ENCODE measurements at places on chromosomes 13 and 19. TPM values are rescaled to one million over a fixed set of nuclear protein-coding genes. Genes with fewer than 3 reads are reported as not detected.

DNA sequence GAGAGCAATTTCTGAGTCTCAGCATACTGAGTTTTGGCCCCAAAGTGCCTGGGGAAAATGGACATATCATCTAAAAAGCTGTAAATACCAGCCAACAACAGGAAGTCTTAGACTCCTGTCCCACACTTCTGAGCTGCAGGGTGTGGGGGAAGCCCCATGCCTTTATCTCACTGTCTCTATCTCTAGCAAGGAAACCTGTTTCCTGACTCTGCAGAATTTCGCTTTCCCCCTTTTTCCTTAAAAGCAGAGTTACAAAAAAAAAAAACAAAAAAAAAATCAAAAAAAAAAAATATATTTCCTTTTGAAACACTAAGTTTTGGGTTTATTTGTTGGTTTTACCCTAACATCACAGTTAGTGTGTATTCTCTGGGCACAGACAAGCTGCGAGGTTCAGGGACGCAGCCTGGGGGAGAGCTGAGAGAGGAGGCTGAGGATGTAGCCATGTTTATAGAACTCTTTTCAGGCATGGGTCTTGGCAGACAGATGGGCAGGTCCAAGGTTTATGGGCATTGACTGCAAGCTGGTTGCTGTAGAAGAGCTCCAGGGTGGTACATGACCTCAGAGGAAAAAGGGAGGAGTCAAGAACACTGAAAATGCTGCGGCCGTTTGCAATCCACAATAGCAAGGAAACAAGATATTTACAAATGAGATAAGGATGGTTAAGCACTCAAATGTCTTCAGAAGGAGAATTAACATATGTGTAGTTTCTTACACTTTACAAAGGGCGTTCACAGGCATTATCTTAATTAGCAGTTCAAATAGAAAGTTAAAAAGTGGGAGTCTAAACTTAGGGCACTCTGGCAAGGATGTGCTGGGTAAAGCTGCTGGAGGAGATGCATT is 4.9 kb downstream of the MBNL2 start:
- H3K36me3 ChIP-seq = no peaks in the 10 kb centered on the region
- peaks cover 38% of the 10 kb centered on the region for H3K4me1 ChIP-seq
- H3K4me3 ChIP-seq = peak overlapping the region; percentile 80

DNA sequence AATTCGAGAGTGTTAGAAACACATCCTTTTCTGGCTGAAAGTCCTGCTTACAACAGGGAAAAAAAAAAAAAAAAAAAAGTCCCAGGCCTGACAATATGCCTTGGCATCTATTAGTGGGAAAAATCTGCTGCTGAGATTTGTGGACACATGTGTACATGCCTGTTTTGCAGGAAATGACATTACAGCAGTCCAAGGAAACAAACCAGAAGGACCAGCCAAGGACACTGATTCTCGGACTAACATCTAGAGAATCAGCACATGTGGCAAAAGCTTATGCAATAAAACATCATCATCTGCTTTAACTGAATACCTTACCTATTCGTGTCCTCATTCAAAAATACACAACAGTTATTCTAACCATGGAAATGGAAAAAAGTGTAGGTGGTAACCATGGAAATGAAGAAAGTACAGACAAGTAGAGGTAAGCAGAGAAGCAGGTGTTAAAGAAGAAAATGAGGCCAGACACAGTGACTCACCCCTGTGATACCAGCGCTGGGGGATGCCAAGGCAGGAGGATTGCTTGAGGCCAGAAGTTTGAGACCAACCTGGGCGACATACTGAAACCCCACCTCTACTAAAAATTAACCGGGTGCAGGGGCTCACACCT is 9.4 kb upstream of the DPY19L3 start:
- no peaks in the 10 kb centered on the region for H3K36me3 ChIP-seq
- no peak overlapping the region for H3K4me3 ChIP-seq
- no peaks in the 10 kb centered on the region for H3K4me1 ChIP-seq

- peak overlapping the region; percentile 92 for H3K27ac ChIP-seq
- peaks cover 21% of the 10 kb centered on the region for H3K36me3 ChIP-seq
Measured at GRCh38 chr13:110713981-110714796, 689 bp downstream of the ING1 start.

GRCh38 chr19:43767316-43767715 is 12.6 kb upstream of the SMG9 start:
- H3K36me3 ChIP-seq = no peaks in the 10 kb centered on the region
- H3K4me3 ChIP-seq = no peak overlapping the region
- H3K27ac ChIP-seq = peak overlapping the region; percentile 45
- DNase-seq = no peak

- H3K36me3 ChIP-seq = peaks cover 21% of the 10 kb centered on the region
- no peak for DNase-seq
- no peak overlapping the region for H3K4me3 ChIP-seq
- no peak overlapping the region for H3K27ac ChIP-seq
- peaks cover 6% of the 10 kb centered on the region for H3K4me1 ChIP-seq
Measured at GRCh38 chr19:12623361-12624031, 12.8 kb downstream of the ZNF791 start.

DNA sequence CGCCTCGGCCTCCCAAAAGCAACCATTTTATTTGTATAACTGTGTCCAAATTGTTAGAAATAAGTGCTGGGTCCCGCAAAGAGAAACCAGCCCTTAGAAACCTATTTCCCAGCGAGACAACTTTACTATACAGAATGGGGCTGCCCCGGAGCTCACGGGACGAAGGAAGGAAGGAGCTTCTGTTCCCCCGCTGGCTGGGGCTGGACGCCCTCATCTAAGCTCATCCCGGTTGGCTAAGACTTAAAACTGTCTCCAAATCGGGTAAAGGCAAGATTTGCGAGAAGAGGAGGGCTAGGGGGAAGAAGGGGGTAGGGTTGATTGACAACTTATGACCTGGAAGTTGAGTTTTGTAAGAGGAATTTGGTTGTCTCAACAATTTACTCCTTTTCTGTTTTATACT is 12.3 kb upstream of the BSG start:
- H3K4me1 ChIP-seq = no peaks in the 10 kb centered on the region
- no peak overlapping the region for H3K27ac ChIP-seq
- no peak overlapping the region for H3K4me3 ChIP-seq
- no peak for DNase-seq

GRCh38 chr19:42286349-42287016 is 15.4 kb upstream of the PRR19 start:
- peaks cover 15% of the 10 kb centered on the region for H3K36me3 ChIP-seq
- H3K4me3 ChIP-seq = no peak overlapping the region
- H3K27me3 ChIP-seq = no peaks in the 10 kb centered on the region
- peak overlapping the region; percentile 70 for H3K27ac ChIP-seq
- no peak for DNase-seq

DNA sequence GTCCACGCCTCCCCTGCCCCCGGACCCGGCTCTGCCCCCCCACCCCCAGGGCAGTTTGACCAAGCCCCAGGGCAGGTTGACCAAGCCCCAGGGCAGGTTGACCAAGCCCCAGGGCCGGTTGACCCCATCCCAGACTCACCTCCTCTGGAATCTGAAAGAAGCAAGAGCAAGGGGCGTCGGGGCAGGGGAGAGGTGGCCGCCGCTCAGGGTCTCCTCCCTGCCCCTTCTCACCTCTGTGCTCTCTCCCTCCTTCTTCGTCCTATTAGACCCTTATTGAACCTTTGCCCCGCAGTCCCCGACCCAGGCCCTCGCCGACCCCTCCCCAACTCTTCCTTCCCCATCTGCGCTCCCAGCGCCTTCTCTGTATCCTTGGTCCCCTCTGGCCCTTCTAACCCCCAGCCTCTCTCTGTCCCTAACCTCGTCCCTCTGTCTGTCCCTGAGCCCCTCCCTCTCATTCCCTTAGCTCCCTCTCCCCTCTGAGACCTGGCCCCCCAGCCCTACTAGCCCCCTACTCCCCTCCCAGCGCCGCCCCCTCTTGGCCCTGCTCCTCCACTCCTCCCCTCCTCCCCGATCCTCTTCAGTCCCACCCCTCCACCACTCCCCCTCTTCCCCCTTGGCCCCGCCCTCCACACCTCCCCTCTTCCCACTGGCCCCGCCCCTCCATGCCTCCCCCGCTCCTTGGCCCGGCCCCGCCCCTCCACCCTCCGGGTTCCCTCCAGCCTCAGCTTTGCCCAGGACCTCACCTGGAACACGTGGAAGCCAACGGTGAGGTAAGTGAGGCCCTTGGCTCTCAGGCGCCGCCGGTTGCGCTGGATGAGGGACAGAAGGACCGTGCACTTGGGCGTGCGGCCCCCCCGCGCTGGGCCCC is 7.6 kb downstream of the CAPN12 start:
- H3K4me3 ChIP-seq = peak overlapping the region; percentile 24
- no peak overlapping the region for H3K27ac ChIP-seq
- no peaks in the 10 kb centered on the region for H3K36me3 ChIP-seq

- H3K4me1 ChIP-seq = no peaks in the 10 kb centered on the region
- no peaks in the 10 kb centered on the region for H3K27me3 ChIP-seq
- no peak overlapping the region for H3K27ac ChIP-seq
- no peak for DNase-seq
- H3K4me3 ChIP-seq = no peak overlapping the region
- H3K36me3 ChIP-seq = no peaks in the 10 kb centered on the region
Measured at GRCh38 chr13:109673477-109673876, 112.9 kb downstream of the IRS2 start.

GRCh38 chr19:57620673-57621348 is 6.8 kb downstream of the ZNF134 start:
- DNase-seq = no peak
- H3K27ac ChIP-seq = no peak overlapping the region
- H3K4me3 ChIP-seq = no peak overlapping the region
- no peaks in the 10 kb centered on the region for H3K4me1 ChIP-seq
- no peaks in the 10 kb centered on the region for H3K27me3 ChIP-seq
- H3K36me3 ChIP-seq = peaks cover 54% of the 10 kb centered on the region

DNA sequence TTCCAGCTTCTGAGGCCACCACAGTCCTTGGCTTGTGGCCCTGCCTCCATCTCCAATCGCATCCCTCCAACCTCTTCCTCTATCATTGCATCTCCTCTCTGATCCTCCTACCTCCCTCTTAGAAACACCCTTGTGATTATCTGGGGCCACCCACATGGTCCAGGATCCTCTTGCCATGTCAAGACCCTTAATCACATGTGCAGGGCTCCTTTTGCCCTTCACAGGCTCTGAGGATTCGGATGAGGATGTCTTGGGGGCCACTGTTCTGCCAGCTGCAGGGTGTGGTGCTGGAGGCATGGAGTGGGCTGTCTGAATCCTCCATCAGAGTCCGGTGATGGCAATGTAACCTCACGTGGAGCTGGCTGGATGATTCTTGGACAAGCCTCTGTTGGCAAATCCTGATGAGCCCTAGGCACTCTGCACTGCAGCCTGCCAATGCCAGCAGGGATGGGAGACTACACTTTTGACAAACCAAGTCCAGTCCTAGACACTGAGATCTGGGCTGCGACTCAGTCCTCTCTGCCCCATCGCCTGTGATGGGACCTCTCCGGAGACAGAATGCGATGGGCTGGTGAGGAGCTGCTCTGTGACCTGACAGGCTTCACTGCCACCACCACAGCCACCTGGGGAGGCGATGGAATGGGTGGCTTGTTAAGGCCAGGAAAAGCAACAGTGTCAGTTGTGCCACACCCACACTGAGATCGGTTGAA is 61.2 kb downstream of the CCDC70 start:
- H3K36me3 ChIP-seq = no peaks in the 10 kb centered on the region
- no peak for DNase-seq
- H3K4me3 ChIP-seq = no peak overlapping the region
- no peak overlapping the region for H3K27ac ChIP-seq

DNA sequence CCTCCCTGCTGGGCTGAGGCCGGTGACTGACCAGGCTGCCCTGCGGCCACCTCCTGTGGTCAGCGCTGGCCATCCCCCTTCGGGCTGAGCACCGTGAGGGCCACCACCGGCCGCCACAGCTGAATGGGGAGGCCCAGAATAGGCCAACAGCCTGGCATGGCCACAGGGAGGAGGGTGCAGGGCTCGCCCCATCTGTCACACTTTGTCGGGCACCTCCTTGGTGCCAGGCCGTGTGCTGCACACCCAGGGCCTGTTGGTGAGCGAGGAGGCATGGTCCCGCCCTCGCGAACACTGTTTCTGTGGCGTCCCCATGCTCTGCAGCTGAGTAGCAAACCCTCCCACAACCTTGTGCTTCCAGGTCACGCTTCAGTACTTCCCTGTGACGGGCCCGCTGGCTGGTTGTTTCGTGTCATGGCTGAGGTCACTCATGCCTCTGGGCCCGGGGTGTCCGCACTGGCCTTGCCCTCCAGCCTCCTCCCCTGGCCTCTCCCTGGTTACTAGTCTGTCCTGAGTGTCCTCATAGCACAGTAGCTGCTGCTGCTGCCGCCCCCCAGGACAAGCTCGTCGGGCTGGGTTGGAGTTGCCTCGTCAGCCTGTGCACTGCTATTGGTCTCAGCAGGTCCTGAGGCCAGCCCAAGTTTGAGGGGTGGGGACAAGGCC is 15.2 kb downstream of the EPN1 start:
- no peaks in the 10 kb centered on the region for H3K4me1 ChIP-seq
- no peaks in the 10 kb centered on the region for H3K36me3 ChIP-seq
- no peak overlapping the region for H3K27ac ChIP-seq
- DNase-seq = no peak

DNA sequence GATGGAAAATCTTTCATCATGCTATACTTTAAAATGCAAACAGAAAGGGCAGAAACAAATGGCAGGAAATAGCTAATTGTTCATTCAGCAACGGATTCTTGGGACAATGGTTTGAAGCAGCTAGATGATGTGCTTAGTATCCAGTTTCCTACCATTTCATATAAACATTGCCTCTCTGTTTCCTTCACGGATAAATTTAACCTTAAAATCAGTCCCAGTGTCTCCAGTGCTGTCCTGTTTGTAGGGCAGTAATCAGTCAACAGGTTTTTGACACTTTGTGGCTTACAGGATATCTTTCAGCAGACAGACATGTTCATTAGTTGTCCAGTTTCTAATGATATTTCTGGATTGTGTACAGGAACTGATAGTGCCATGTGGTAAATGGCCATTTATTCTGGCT is 24.7 kb upstream of the RB1 start:
- no peak overlapping the region for H3K4me3 ChIP-seq
- no peaks in the 10 kb centered on the region for H3K4me1 ChIP-seq
- no peak for DNase-seq
- no peak overlapping the region for H3K27ac ChIP-seq
- no peaks in the 10 kb centered on the region for H3K36me3 ChIP-seq

DNA sequence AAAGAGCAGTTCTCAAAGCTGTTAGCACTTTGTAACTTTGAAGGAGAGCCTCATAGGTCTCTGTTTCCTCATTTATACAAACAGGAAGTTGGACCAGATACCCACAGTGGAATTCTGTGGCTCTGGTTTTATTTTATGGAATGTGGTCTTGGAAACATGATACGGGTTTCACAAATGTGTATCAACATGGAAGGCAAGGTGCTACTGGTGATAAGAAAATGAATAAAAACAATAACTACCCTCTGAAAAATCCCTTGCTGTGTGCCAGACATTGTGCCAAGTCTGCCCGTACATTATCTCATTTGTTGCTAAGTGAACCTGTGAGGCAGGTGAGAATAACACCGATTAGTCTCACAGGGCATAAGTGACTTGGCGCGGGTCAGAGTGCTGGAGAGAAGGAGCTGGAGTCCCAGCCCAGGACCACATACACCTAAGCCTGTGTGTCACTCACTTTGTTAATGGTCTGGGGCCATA is 45.0 kb upstream of the RNF113B start:
- no peak overlapping the region for H3K27ac ChIP-seq
- DNase-seq = no peak
- no peaks in the 10 kb centered on the region for H3K27me3 ChIP-seq
- no peaks in the 10 kb centered on the region for H3K4me1 ChIP-seq
- H3K36me3 ChIP-seq = no peaks in the 10 kb centered on the region

GRCh38 chr19:38851622-38852230 is 1.9 kb upstream of the HNRNPL start:
- H3K4me1 ChIP-seq = peaks cover 26% of the 10 kb centered on the region
- no peaks in the 10 kb centered on the region for H3K27me3 ChIP-seq
- H3K4me3 ChIP-seq = peak overlapping the region; percentile 88
- peaks cover 7% of the 10 kb centered on the region for H3K36me3 ChIP-seq

The ZNF175 gene
- polyA plus RNA-seq = 2.6 TPM

The TYK2 gene
- polyA plus RNA-seq = 45.4 TPM

The F10 gene
- polyA plus RNA-seq = not detected

The ADAMTSL5 gene
- polyA plus RNA-seq = 4.3 TPM

The CYP4F8 gene
- not detected for polyA plus RNA-seq

The INSR gene
- 0.71 TPM for polyA plus RNA-seq

The SLC7A10 gene
- polyA plus RNA-seq = not detected

The PCSK4 gene
- polyA plus RNA-seq = 0.72 TPM

Measured in naive thymus-derived CD4-positive, alpha-beta T cell (primary cell).